ENCODE measurements at places on chromosomes 4 and X.

DNA sequence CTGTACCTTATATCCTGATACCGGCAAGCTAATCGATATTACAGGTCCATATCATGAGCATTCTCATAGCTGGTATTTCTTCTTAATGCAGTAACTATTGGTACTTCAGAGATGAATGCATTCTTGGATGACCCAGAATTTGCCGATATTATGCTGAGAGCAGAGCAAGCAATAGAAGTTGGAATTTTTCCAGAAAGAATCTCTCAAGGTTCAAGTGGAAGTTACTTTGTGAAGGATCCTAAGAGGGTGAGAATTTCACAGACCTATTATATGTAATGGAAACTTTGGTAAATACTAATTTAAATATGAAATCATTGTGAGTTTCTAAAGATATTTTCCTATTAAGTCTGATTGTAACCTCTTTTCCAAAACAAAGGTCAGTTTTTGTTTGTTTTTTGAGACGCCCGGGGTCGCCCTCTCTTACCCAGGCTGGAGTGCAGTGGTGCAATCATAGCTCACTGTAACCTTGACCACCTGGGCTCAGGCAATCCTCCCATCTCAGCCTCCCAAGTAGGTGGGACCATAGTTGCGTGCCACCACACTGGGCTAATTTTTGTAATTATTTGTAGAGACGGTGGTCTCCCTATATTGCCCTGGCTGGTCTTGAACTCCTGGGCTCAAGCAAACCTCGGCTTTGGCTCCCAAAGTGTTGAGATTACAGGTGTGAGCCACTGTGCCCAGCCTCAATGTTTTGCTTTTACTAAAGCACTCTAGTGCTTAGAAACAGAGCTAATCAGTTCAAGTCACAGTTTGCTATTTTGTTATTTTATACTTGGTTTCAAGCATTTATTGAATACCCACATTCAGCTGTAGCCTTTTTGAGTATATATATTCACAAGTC is 18.6 kb downstream of the PI4K2B start:
- no peak for DNase-seq

DNA sequence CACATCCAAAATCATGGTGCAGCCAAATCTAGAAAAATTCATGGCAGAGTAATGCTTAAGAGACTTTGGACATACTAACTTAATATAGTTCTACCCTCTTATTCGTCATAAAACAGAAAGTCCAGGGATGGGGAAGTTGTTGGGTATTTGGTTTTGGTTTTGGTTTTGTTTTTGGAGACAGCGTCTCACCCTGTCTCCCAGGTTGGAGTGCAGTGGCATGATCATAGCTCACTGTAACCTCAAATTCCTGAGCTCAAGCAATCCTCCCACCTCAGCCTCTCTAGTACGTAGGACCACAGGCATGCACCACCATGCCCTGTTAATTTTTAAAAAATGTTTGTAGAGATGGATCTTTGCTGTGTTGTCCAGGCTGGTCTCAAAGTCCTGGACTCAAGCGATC is 271.8 kb upstream of the TENM3 start:
- DNase-seq: no peak

- no peak for DNase-seq
Observed at GRCh38 chrX:121598356-121598755, 550.9 kb downstream of the GLUD2 start.

- no peak for DNase-seq
Observed at GRCh38 chrX:54043541-54044125, 640 bp downstream of the PHF8 start.

GRCh38 chr4:14111730-14112181 is 484.2 kb upstream of the BOD1L1 start:
- DNase-seq: no peak

- no peak for DNase-seq
Observed at GRCh38 chrX:15207994-15208393, 61.9 kb downstream of the ASB9 start.

- DNase-seq: no peak
Observed at GRCh38 chr4:128565565-128566186, 243.8 kb upstream of the JADE1 start.

- DNase-seq: no peak
Observed at GRCh38 chrX:118756101-118756500, 28.7 kb downstream of the IL13RA1 start.

- DNase-seq: no peak
Observed at GRCh38 chr4:132504438-132504837, 644.7 kb upstream of the PCDH10 start.

GRCh38 chr4:42643685-42644084 is 13.2 kb downstream of the ATP8A1 start:
- no peak for DNase-seq

DNA sequence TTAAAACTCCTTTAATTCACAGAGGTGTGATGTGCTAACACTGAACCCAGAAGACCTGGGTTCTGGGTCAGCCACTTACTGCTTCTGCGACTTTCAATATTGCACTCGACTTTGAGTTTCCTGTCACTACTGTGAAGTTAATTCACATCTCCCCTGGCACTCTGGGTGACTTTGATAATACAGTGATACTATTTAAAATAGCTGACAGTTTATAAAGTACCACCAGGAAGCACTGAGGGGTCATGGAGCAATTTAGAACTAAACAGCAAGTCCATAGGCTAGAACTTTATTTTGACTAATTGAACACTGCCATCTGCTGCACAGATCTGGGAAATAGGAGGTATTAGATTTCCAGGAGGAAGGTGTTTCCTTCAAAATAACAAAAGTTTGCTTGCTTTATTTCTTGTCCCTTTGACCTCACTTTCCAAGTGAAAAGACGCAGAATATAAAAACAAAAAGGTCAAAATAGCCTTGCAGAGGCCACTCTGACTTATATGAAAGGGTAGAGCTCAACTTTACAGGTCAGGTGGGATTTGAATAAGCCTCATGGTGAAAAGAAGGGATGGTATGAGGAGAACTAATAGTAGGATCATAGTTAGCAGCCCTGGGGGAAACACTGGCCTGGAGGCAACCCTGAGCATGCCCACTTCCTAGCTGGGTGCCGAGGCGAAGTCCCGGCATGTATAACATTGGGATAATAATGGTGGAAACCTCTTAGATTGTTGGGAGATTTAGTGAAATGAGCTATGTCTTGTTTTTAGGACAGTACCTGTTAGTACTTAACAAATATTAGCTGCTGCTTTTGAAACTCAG is 53.4 kb downstream of the ZNF518B start:
- no peak for DNase-seq

DNA sequence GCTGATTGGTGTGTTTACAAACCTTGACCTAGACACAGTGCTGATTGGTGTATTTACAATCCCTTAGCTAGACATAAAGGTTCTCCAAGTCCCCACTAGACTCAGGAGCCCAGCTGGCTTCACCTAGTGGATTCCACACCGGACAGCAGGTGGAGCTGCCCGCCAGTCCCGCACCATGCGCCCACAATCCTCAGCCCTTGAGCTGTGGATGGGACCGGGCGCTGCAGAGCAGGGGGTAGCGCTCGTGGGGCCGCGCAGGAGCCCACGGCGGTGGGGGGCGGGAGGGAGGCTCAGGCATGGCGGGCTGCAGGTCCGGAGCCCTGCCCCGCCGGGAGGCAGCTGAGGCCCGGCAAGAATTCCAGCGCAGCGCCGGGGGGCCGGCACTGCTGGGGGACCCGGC is 30.7 kb downstream of the MEPE start:
- DNase-seq: no peak

DNA sequence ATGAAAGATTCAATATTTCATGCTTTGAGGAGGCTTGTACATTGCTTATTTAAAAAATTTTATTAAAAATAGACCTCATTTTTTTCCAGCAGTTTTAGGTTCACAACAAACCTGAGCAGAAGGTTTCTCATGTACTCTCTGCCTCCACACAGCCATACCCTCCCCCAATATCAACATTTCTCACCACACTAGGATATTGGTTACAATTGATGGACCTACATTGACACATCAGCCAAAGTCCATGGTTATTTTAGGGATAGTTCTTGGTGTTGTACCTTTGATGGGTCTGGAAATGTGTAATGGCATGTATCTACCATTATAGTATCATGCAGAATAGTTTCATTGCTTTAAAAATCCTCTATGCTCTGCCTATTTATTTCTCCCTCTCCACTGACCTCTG is 611.0 kb downstream of the KCTD8 start:
- DNase-seq: no peak

- no peak for DNase-seq
Observed at GRCh38 chrX:25356456-25356855, 340.7 kb upstream of the ARX start.

DNA sequence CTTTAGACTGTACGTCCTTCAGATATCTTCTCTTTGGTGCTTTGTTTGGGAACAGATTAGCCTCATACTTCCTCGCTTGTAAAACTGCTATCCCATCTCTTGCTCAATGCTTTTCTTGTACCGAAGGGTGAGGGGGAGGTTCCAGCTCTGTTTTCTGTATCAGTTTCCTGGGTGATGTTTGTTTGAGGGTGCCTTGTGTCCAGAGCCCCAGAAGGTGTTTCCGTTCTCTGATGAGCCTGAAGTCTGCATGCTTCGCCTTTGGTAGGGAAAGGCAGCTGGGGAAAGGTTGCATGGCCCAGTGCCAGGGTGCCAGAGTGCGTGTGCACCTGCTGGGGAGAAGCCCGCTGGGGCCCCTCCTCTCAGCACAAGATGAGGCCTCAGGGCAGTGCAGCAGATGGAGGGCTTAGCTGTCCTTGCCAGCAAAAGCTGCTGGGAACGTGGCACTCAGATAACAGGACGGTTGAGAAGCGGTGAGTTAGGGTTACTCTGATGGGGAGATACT is 73.7 kb downstream of the TBL1X start:
- no peak for DNase-seq

GRCh38 chr4:152104356-152104755 is 343.5 kb upstream of the GATB start:
- no peak for DNase-seq

DNA sequence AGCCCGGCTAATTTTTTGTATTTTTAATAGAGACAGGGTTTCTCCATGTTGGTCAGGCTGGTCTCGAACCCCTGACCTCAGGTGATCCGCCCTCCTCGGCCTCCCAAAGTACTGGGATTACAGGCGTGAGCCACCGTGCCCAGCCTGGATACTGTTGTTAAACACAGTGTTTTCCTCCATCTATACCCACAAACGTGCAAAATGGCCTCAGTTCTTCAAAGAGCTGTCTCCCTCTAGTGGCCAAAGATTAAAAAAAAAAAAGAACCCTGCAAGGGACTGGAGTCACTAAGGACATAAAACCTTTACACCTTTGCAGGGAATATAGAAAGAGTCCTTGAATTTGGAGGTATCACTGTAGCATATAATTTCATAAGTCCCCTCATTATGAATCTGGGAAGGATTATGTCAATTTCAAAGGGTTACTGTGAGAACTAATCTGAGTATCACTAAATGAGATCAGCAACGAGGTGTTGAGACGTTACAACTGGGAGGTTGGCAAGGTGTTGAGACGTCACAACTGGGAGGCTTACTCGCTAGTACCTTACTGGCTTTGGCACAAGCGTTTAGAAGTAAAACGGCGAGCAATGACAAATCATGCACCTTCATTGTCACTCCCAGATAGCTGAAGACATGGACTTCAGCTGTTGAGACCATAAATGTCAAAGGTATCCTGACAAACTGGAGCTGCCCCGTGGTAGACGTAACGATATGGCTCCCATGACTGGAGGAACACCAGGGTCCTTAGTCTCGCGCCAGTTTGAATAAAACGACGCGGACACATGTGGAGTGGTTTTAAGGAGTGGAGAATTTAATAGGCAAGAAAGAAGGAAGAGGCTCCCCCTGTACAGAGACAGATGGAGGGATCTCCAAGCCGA is 33.4 kb upstream of the ENPP6 start:
- no peak for DNase-seq

- DNase-seq: no peak
Observed at GRCh38 chr4:101306225-101306624, 41.1 kb downstream of the PPP3CA start.

DNA sequence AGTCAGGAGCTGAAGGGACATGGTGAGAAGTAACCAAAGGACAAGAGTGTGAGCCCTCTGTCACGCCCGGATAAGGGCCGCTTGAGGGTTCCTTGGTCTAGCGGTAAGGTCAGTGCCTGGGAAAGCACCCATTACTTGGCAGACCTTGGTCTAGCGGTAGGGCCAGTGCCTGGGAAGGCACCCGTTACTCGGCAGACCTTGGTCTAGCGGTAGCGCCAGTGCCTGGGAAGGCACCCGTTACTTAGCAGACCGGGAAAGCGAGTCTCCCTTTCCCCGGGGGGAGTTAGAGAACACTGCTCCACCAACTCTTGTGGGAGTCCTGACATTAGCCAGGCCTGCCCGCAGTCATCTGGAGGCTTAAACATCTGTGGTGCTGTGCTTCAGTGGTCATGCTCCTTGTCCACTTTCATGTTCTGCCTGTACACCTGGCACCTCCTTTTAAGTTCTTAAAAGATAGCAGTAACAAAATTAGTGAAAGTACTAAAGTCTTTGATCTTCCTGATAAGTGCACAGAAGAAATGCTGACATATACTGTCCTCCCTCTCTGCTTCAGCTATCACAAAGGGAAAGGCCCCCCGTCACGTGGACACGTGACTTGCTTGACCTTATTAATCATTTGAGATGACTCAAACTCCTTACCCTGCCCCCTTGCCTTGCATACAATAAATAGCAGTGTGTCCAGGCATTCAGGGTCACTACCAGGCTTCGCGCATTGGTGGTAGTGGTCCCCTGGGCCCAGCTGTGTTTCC is 9.3 kb upstream of the SEC24B start:
- no peak for DNase-seq

DNA sequence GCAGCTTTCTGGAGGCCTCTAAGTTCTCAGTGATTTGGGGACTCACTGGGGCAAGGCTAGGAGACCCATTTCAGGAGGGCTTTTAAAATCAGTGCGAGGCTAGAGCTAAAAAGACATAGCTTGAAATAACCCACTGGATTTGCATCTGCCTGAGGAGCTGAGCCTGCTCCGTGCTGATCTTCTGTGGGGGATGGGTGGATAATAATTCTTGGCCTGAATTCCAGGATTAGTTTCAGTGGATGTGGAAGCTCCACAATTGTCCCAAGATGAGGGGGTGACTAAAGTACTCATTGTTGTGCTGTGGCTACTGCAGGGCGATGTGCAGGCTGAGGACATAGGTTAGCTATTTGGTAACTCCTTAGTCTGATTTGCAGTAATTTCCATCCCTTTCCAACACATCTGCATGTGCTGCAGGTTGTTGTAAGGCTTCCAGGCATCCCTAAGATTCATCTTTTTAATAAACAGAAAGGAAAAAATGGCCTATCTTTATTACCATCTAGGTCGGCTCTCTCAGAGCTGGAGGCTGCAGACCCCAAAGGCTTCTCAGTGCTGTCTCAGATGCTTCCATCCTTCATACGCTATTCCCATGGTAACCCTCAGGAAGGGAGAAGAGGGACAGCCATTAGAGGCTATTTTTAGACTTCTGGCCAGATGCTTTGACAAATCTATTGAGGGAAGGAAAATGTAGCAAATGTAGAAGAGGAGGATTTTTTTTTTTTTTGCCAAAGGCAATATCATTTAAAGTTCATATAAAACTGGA is 63.4 kb downstream of the GRXCR1 start:
- no peak for DNase-seq

- DNase-seq: no peak
Observed at GRCh38 chr4:149005191-149005590, 563.0 kb upstream of the NR3C2 start.

Measured in central memory CD8-positive, alpha-beta T cell (primary cell).